ENCODE measurements at places on chromosomes 7 and 10.

GRCh38 chr10:48287417-48288391 is 13.2 kb upstream of the FRMPD2 start:
- no peak for DNase-seq

DNA sequence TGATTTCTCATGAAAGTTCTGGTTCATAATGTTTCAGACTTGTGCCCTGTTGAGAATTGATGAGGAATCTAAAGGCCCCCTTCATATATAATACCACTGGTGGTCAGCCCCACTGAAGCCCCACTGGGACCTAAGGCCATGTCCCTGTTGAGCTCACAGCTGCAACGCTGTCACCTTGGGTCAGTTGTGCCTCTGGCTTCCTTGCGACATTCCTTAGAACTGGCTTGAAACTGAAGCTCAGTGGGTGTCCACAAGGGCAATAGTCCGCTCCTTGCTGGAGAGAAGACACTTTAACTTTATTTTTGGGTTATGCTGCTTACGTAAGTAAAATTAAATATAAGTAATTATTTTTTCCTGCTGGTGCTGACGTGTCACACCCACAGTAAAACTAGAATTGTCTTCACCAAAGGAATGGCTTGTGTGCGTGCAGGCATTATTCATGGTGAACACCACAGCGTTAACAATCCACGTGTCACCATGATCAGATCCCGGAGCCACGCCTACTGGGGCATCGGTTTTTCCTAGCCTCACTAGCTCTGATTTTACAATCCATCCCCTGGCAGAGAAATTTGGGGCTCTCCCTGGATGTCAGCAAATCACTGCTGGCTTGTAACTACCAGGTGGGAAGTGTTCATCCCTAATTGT is 66.5 kb downstream of the BICC1 start:
- no peak for DNase-seq

DNA sequence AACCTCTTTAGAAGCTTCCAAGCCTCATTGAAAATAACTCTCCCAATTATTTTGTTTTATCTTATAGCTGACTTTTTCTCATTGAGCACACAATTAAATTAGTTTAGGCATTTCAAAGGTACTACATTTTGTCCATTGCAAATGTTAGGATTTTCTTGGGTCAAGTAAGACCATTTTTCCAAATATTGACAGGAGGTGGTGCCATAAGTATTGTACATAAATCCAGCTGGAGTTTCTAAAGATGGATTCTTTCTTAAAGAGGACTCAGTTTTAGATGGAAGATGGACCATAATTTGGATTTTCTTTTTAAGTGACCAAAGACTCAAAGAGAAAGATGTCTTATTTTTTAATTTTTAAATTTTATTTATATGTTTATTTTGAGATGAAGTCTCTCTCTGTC is 12.3 kb upstream of the OPN4 start:
- DNase-seq: no peak

- DNase-seq: no peak
These were observed 232.4 kb upstream of the FZD8 start for GRCh38 chr10:35874311-35875015.

- DNase-seq: no peak
These were observed 863.8 kb upstream of the AUTS2 start for GRCh38 chr7:68734431-68734830.

GRCh38 chr7:102942181-102942866 is 29.5 kb downstream of the LRRC17 start:
- DNase-seq: no peak

- no peak for DNase-seq
These were observed 38.5 kb upstream of the WAC start for GRCh38 chr10:28494420-28494819.

Measured in activated CD4-positive, CD25-positive, alpha-beta regulatory T cell (primary cell).